ENCODE measurements at places on chromosomes 7 and 10.

GRCh38 chr7:46932676-46933424 is 649.1 kb downstream of the TNS3 start:
- no peak for DNase-seq

- no peak for DNase-seq
Observed at GRCh38 chr10:48469516-48470020, 135.3 kb downstream of the ARHGAP22 start.

DNA sequence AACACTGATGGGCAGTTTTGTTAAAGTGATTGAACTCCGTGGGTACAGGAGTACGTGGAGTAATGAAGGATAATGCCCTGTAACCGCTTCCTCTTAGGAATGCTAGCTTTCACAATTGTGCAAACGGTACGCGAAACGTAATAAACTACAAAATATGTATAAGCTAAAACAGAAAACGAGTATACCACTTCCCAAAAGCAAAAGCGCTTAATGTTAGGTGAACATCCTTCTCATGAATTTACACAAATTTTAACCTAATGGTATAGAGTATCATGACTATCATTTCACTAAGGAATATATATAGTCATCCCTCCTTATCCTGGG is 395 bp upstream of the ZNF25 start:
- no peak for DNase-seq

DNA sequence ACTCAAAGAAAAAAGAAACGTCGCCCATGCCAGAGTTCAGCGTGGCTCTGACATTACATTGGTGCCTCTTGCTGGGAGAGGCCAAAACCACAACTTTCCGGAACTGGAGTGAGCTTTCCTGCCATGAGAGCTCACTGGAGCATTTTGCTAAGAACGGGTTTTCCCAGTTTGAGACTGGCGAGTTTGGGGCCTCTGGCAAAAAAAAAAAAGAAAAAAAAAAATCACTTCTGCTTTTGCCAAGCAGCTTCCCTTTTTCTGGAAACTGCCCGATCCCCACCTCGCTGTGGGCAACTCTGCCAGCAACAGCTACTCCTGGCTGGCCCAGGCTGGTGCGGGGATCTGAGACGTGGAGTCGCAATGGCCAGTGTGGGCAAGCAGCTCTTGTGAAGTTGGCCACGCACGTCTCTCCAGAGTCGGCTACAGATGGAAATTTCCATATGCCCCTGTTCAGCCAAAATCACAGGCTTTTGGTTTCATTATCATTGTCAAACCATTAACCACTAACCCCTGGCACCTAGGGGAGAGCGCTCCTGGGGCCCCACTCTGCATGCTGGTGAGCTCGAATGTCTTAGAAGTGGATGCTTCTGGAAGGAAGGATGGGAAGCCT is 25.7 kb downstream of the PRKAG2 start:
- DNase-seq, result no peak

DNA sequence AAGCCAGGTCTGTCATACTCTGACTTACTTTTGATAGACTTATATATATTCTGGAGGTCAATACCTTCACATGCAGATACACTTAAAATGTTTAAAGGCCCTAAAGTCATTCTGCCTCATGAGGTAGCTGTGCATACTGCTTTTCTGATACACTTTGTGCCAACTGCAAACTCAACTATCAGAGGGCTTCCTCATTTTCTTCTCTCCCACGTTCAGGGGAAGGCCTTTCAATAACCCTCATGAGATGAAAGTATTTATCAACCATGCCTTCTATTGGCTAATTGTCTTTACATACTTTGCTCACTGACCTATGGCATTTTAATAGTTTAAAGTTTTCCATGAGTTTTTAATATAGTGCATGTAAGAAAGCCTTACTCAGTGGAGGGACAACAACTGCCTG is 112.7 kb upstream of the AMPH start:
- DNase-seq, result no peak

DNA sequence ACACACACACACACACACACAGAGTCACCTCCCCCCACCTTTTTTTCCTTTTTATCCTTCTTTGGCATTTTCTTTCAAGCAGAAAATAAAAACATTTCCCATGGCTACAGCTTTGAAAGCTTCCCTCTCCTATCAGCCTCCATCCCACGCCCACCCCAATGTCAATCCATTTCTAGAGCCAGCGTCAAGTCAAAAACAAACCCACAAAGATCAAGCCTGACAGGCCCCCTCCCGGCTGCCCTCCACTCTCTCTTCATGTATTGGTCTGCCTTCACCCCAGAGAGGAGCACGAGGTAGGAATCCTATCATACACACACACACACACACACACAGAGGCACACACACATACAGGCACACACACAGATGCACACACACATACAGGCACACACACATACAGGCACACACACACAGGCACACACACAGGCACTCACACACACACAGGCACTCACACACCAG is 8.0 kb upstream of the TNRC18 start:
- DNase-seq, result no peak

DNA sequence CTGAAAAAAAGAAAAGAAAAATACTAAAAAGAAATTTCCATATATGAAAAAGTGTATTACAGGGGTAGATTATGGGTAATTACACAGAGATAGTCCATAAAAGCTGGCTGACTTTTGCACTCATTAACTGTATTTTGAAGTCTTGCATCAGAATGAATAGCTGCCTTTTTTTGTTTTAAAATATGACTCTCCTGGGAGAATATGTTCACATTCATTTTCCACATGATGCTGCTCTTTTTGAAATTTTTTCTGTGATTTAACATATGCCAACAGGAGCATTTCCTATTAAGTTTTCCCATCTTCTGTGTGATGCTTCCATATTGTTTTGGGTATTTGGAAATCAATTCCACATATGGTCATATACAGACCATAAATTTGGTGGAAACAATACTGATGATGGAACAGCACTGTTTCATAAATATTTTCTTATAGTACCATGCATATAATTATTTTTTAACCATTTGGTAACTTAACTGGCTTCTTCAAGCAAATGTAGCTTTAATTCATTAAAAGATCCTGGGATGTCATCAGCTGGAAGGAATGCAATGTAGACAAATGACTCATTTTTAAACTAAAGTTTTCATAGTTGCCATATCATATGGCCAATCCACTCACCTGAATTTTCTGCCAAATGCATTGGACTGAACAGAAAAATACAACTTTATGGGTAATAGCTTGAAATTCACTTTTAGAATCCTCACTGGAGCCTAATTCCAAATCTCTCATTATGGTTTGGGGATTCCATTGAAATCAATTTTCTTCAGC is 313.9 kb upstream of the GLI3 start:
- no peak for DNase-seq

DNA sequence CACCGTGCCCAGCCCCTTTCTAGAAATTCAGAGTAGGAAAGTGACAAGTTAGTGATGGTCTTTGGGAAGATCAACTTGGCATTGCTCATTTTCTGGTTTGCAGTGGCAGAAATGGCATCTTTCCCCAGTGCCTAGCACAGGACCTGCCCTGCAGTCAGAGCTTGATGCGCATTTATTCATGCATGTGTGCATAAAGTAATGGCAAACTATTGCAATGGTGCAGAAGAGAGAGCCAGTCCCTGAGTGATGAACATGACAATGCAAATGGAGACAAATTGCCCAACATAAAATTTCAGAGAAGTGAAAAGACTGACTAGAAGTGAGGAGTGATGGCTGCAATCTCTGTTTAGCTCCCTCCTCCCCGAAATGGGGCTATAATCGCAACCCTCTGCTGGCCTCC is 268.2 kb downstream of the CCSER2 start:
- DNase-seq, result no peak

DNA sequence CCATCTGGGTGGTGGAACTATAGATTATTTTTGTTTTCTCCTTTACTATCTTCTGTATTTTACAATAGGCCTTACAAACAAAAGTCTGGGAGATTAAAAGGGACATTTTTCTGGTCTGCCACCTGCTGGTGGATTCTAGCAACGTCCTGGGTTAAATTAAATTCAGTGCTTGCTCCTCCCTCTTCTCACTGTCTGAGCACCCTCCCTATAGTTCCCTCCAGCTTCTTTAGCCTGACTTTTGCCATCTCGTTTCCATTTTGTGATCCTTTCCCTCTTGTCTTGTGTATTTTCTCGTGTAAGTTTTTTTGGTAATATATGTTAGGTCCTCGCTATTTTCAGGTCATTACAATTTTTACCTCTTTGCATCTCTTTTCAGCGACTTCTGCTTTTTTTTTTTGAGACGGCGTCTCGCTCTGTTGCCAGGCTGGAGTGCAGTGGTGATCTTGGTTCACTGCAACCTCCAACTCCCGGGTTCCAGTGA is 16.1 kb downstream of the ANKRD16 start:
- peak; percentile 29 for DNase-seq

- DNase-seq, result no peak
Observed at GRCh38 chr7:44565795-44566559, 7.7 kb downstream of the DDX56 start.

DNA sequence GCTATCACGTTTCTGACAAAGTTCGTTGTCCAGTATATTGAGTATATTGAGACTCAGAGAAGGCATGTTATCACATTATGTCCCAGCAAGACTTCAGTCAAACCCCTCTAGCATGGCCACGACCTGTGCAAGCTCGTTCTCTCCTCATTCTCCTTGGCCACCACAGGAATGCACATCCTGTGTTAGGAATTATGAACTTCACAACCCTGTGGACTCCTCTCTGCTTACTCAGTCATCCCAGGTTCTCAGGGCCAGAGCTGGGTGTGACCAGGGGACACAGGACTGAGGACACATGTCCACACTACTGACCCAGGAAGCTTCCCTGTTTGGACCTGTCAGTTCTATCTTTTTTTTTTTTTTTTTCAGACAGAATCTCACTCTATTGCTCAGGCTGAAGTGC is 4.4 kb downstream of the SH2D4B start:
- no peak for DNase-seq

GRCh38 chr10:86357676-86358075 is 8.9 kb downstream of the GRID1 start:
- no peak for DNase-seq

- no peak for DNase-seq
Observed at GRCh38 chr7:120053390-120053961, 219.5 kb upstream of the KCND2 start.

- peak; percentile 6 for DNase-seq
Observed at GRCh38 chr10:6721480-6721879, 141.4 kb upstream of the PRKCQ start.

- no peak for DNase-seq
Observed at GRCh38 chr10:14779001-14779651, 4.4 kb upstream of the FAM107B start.

DNA sequence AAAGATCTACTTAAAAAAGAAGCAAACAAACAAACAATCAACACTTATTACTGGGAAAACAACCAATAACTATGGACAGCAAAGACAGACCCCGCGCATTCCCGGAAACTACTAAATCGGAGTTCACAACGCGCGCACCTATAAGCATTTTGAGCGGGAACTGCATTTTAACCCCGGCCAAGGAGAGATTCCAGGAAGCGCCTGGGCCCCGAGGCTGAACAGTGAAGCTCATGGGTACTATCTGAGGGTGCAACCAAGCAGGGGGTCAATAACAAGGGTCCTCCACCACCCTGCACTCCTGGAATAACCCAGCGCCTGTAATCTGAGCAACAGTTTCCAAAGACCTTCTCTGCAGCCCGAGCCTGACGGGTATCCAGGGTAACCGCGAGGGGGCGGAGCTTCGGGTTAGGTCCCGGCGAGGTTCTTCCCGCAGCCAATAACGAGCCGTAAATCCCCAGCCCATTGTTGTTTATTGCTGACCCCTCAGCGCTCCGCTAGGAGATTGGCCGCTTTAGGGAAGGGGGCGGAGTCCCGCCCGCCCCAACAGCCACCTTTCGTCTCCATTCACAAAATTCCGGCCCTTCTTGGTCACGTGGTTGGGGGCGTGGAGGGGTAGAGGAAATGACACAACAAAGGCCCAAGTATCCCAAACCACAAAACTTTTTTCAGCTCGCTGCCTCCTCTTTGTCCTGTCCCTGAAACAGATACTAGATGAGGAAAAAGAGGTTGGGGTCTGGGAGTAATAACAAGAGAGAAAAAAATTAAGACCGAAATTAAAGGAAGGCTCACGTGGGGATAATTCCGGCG is 1.7 kb upstream of the ETV1 start:
- DNase-seq, result peak; percentile 99

DNA sequence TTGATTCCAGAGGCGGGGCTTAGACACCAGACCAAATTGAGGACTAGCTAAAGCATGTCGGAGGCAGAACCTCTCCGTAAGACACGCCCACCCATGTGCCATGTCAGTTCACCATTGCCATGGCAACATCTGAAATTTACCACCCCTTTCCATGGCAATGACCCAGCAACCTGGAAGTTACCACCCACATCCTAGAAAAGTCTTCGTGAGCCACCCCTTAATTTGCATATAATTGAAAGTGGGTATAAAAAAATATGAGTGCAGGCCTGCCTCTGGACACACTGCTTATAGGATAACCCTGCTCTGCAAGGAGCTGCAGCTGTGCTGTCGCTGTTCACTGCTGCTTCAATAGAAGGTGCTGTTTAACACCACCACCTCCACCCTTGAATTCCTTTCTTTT is 28.0 kb downstream of the TMEM270 start:
- peak; percentile 32 for DNase-seq

- DNase-seq, result no peak
Observed at GRCh38 chr10:76229341-76229740, 797.9 kb downstream of the LRMDA start.

DNA sequence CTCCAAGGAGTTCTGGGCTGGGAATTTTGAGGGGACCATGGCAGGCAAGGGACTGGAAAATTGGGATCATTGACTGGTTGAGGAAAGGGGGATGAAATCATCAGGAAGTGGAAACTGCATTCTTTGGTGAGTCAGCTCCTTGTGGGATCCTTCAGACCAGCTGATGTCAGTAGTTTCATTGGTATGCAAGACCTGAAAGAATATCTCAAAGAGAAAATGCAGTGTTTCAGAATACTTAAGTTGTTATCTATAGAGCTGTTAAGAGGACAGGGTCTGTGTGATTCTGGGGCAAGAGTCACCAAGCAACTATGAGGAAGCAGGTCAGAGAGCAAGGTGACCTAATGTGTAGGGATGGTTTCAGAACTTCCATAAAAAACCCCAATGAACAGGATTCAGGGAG is 595.9 kb upstream of the AUTS2 start:
- DNase-seq, result no peak

DNA sequence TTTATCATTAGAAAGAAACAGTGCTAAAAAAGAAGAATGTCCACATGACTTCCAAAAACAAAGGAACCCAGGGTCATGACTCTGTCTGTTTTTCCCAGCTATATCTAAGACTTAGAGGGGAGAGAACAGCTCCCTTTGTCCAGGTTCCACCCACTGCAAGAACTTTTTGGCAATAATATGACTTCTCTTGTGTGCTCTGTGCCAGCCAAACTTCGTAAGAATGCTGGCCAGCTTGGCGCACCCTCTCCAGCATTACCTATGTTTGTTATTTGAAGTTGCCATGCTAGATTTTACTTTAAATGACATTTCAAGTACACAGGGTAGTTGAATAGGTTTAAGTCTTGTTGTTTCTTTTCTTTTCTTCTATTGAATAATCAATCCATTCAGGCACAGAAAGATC is 371.4 kb downstream of the KCNMA1 start:
- no peak for DNase-seq

- no peak for DNase-seq
Observed at GRCh38 chr10:110966146-110966545, 46.7 kb downstream of the SHOC2 start.
